ENCODE measurements at places on chromosomes 3 and 15.

GRCh38 chr3:185646382-185647133, 60.5 kb downstream of the SENP2 start:
- DNase-seq: no peak

DNA sequence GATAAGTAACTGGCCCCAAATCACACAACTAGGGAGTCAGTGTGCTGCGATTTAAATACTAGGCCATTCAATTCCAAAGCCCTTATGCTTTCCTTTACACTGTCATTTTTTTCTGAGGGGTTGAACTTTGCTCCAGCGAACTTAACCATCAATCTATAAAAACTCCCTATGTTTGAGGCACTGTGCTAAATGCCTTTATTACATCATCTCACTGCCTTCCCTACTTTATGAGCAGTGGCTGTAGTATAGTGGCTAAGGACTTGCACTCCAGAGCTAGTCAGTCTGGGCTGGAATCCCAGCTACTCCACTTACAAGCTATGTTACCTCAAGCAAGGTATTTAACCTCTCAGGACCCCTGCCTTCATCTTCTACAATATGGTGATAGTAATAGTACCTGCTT, 26.9 kb upstream of the WDR72 start:
- no peak for DNase-seq

GRCh38 chr3:180798197-180798596, 114.3 kb upstream of the FXR1 start:
- DNase-seq: no peak

- DNase-seq: no peak
These were observed 127.3 kb upstream of the MRPL3 start for GRCh38 chr3:131630097-131630496.

DNA sequence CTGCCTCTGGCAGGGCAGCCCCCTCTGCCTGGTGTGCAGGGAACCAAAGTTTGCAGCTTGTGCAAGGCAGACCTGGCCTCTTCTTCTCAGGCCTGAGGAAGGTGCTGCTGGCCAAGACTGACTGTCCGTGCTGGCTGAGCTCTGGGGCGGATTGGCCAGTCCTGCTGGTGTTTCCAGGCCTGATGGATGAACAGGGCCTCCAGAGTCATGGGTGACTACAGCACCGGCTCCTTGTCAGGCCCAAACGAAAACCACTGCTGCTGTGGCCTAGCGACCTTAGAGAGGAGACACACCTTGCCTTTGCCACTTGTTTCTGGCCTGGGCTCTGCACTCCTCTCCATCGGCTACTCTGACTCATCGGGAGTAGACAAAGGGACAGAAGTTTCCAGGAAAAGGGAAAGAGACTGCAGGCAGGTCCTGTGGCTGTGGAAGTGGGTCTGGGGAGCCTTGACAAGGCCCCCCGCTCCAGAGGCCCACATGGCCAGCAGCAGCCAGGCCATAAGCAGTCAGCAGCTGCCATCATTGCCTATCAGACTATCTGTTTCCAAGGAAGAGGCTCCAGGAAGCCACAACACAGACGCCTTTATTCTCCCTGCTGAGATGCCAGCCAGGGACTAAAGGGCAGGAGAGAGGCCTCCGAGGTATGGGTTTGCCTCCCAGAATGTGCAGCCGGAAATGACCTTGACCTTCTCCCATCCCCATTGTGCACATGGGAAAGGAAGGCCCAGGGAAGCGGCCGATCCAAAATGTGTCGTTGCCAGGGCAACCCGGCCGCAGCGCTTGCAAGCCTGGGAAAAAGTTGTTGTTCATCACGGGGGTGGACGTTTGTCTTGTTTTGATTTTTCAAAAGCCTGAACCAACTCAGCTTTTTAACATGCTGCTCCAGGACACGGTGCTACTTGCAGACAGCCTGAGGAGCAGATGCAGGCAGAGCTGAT, 160.5 kb downstream of the CHSY1 start:
- DNase-seq: peak; percentile 82
